ENCODE measurements at places on chromosomes 5 and 9.
A peak's percentile ranks its signal among the peaks of the same experiment; 100 is the strongest.

DNA sequence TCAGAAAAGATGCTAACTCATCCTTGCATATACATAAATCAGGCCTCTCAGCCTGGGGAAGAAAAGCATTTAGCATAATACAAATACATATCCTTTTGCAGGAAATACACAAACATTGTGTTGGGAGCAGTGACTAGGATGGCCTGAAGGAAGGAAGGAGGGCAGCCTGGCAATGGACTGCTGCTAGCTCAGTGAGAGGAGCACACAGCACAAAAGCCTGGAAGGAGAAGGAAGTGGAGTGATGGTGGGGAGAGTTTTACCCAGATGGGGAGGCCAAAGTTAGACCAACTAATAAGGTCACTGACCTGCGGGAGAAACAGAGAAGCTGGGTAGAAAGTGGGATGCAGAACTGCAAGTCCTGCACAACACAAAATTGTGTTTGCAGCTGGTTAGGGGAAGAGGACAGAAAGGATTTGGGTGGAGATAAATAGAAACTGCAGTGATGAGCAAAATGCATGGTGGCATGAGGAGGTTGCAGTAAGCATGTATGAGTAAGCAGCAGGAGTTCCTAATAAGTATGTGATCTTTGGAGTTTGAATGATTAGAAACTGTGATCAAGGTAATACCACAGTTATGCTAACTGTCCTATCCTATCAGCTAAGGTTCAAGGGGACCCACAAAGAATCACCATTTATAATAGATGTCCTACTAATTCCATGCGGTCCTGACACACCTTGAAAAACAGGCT, 39.5 kb downstream of the SEMA6A start:
- DNase-seq, result no peak

GRCh38 chr5:137070521-137070920, 428.6 kb downstream of the SPOCK1 start:
- DNase-seq, result no peak

DNA sequence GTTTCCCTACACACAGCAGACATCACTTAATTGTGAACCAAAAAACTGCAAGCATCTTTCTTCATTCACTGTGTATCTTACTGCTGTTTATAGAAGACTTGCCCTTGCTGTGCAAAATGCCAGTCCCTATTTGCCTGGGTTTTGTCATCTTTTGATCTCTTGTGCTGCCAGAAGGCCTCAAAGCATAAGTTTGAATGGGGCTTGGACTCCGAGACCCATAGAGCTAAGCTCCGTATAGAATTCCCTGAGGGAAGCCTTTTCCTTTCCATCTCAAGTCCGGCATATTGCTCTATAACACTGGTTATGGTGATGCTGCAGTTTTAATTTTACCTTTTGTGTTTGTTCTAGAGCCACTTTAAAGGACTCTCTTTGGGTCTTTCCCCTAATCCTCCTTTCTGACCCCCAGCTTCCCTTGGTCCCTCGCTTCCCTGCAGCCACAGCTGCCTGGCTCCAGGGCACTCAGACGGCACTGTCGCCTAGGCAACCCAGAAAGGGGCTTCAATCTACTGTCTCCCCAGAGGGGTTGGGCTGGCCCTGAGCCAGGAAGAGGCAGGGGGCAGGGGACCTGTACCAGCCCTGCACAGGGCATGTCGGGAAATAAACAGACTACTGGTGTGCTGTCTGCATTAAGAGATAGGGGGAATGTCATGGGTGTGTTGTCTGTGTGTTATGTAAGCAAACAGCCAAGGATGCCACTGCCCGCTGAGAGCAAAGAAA, 73.4 kb upstream of the MELK start:
- no peak for DNase-seq

- no peak for DNase-seq
Measured at GRCh38 chr5:143446535-143447226, 43.2 kb upstream of the NR3C1 start.

- no peak for DNase-seq
Measured at GRCh38 chr5:37717613-37718431, 122.0 kb downstream of the GDNF start.

- DNase-seq, result no peak
Measured at GRCh38 chr9:113042884-113043657, 13.5 kb downstream of the ZFP37 start.

DNA sequence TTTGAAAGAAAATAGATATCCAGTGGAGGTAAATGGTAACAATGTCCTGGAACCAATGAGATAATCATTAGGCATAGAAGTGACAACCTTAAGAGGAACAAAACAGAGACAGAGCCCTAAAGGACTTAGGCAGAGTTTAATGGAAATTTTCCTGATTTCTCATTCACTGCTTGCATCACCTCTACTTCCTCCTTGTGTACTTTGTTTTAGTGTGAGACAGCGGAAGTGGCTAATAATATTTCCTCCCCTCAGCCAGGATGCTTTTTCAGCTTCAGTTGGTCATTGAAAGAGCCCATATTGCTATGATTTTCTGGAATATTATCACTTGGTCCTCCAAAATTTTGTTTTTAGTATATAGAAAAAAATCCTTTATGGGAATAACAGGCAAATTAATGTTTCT, 153.4 kb upstream of the MPDZ start:
- no peak for DNase-seq

GRCh38 chr5:161934486-161934885, 86.6 kb downstream of the GABRA1 start:
- no peak for DNase-seq

GRCh38 chr9:90029386-90029785, 424.6 kb downstream of the GADD45G start:
- DNase-seq, result no peak

- peak; percentile 27 for DNase-seq
Measured at GRCh38 chr5:61275841-61276240, 56.2 kb upstream of the ZSWIM6 start.

DNA sequence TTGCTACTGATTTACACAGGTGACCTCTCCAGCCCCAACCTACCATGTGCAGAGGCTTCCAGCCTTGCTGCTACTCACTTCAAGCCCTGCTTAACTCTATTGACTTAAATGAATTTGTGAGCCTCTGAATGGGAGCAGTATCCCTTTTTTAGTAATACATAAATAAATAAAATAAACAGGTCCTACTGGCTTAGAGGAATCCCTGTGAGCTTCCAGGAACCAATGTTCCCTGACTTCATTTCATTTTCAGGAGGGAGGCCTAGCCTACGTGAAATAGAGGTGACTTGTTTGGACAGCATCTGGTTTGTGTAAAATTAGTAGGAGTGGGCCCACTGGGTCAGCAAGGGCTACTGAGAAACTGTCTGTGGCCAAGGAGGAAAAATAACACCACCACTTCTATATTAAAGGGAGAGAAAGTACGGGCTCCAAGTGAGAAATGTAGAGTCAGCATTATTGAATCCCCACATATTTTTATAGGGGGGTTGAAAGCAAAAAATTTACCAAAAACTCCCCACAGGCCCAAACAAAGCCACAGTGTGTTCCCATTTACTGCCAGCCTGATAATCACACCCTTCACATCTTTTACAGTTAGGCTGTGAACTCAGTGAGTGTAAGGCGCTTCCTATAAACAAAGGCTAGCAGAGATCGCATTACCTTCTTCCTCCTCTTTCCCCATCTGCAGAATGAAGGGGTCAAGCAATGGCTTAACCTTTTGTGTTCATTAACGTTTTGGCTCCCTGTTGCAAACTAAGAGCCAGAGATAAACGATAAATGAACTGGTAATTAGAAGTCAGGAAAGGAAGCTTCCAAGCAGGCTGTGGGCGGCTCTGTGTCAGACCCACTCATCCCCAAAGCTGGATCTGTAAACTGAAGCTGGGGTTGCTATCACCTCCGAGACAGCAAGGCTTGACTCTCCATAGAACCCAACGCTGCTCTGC, 138.8 kb upstream of the LIFR start:
- no peak for DNase-seq

- DNase-seq, result no peak
Measured at GRCh38 chr5:169788168-169788567, 151.1 kb downstream of the DOCK2 start.

DNA sequence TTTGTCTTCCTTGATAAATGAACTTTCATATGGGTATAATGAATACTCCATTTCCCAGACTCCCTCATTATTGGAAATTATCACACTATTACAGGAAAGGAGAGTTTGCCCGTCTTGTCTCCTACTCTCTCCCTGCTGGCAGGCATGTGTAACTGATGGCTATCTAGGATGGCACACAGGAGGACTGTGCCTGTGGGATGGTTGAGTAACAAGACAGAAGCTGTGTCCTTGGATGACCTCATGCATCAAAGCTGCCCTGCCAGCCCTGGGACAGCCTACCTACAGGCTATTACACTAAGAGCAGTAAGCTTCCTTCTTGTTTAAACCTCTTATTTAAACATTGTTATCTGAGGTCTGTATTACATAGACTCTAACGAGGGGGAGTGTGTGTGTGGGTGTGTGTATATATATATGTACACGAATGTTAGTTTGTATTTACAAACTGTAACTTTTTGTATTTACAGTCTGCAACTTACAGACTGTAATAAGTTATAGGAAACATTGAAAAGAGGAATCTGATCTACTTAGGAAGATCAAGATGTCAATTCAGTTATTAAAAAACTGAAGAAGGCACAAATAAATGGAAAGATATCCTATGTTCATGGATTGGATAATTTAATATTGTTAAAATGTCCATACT, 247.6 kb upstream of the ACO1 start:
- DNase-seq, result no peak
